Stimulated activated CD8-positive, alpha-beta memory T cell treated with anti-CD3 and anti-CD28 coated beads, Interleukin-12 subunit alpha, Interleukin-12 subunit beta, amount 100 ng/mL, for 1 hour (primary cell): ENCODE measurements at places on chromosomes 5 and 9.

DNA sequence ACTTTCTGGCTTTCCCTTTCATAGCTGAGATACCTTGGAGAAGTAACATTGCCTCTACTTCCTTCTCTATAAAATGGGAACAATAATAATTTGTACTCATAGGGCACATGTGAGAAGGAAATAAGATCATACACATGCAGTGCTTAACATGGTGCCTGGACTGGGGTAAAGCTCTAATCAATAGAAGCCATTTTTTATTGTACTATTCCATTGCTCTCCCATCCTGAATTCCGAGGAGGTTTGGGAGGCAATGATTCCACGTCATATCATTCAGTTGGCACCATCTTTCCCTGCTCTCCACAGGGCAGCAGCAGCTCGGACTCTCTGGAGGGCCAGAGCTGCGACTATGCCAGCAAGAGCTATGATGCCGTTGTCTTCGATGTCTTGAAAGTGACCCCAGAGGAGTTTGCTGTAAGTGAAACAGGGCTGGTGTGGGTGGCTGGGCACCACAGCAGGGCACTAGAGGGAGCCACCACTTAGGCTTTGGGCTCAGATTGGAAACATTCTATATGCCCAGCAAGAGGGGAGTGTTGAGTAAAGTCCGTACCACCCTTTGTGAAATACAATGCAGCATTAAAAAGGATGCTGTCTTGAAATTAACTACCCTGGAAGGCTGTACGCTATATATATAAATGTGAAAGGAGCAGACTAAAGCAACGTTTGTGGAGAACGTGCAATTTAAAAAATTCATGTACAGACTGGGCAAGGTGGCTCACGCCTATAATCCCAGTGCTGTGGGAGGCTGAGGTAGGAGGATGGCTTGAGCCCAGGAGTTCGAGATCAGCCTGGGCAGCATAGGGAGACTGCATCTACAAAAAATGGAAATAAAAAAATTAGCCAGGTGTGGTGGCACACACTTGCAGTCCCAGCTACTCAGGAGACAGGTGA lies 51.2 kb downstream of the RALGPS1 start:
- no peak for DNase-seq

GRCh38 chr5:25091921-25092320 lies 447.1 kb upstream of the CDH10 start:
- no peak for DNase-seq

DNA sequence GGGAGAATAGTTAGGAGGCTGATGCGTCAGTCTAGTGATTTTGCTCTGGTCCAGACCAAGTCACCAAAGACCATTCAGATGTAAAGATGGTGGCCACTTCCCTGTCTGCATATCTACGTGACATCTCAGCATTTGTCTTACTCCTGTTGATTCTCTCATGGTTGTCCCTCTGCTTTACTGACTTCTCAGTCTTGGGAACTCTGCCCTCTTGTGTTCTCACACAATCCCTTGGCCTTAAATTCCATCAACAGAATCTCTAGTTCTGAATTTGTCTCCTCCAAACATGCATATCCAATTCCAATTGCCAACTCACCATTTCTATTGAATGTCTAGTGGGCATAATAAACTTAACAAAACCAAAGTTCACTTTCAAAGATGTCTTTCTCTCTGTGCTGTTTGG lies 147.8 kb downstream of the SLC24A2 start:
- DNase-seq: no peak

- no peak for DNase-seq
Measured at GRCh38 chr9:14485366-14485765, 171.4 kb upstream of the NFIB start.

DNA sequence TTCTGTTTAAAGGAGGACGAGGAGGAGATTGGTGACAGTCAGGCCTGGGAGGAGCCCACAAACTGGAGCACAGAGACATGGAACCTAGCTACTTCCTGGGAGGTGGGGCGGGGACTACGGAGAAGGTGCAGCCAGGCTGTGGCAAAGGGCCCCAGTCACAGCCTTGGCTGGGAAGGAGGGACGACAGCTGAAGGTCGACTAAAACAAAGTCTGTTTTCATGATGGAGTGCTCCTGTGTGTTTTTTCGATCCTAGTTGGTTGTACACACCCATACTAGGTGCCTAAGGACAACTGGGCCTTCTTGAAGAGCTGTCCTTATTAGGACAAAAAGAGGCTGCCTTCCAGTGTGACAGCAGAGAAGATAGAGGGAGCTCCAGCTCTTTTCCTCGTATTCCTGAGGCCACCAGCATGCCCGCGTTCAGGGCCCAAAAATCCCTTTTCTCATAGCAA lies 2.9 kb downstream of the CCDC107 start:
- DNase-seq: no peak

DNA sequence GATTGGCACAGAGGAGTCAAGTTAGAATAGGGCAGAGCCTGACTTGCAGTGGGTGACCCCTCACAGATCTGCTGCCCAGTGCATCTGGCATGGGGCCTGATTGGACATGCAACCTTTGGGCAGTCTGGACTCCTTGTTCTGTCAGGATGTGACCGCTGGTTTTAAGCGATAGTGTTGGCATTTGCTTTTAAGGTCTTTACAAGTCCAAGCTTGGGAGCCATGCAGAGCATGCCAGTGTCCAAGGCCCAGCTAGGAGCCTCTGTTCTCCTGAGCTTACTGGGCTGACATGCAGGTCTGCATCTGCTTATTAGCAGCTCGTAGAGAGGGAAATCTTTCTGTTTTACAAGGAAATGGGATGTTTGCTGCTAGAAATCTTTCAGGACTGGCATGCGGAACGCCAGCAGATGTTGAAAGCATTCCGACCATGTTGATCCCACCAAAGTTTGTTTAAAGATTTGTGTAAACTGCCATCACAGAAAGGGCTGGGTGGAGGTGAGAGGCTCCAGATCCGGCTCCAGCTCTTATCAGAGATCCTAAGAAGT lies 27.5 kb downstream of the GADD45G start:
- no peak for DNase-seq

DNA sequence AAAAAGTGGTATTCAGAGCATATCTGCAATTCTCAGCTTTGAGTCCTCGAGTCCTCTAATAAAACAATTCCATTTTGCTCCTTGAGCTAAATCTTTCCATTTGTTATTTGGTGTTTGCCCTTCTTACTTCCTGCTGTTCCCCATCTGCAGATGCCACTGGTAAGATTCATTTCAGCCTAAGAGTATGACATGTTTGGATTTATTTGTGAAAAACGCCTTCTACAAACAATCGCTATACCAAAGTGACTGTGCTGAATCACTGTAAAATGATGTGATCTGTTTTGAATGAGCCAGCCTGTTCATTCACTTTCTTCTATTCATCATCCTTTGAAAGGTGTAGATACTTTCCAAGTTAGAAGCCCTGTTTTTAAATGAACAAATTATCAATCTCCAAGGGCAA lies 27.7 kb downstream of the KCTD16 start:
- DNase-seq: no peak

- no peak for DNase-seq
Measured at GRCh38 chr9:12796601-12797000, 21.8 kb downstream of the LURAP1L start.

DNA sequence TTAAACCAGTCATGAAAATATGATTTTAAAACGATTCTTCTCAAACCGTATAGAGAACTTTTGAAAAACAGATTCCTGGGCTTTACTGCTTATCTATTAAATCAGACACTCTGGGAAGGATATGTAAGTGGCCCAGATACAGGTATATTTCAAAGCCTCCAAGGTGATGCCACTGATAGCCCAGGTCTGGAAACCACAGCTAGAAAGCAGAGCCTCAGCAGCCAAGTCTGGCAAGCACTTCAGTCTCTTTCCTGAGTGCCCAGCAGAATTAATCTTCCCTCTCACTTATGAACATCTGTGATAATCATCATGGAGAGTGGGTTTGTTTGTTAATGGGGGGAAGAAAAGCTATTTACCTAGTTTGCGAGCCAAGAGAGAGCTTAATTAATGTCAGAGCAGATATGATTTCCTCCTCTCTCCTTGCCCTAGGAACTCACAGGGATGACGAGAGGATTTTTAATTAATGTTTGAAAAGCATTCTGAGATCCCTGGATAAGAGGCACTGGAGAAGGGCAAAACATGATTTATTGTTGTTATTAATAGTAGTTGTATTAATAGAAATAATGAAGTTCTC lies 368.4 kb downstream of the TLE1 start:
- no peak for DNase-seq

DNA sequence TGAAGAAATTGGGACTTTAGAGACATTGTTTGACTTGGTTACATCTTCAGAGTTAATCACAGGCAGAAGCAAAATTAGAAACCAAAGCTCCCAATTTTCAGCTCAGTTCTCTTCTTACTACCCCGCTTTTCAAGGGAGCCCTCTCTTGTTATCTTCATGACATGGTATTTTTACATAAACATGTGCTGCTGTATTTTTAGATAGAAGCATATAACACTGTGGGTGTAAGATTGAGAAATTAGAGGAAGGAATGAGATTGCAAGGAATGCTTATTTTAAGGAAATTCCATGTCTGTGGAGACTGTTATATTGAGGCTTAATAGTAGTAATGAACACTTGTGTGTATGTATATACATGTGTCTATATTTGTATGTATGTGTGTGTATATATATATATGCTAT lies 401.6 kb downstream of the TMEM232 start:
- no peak for DNase-seq

GRCh38 chr5:123279136-123279535 lies 144.1 kb downstream of the CEP120 start:
- no peak for DNase-seq

- no peak for DNase-seq
Measured at GRCh38 chr9:37916471-37917312, 12.8 kb upstream of the SLC25A51 start.

GRCh38 chr9:127642082-127642740 lies 30.1 kb downstream of the STXBP1 start:
- DNase-seq: no peak

DNA sequence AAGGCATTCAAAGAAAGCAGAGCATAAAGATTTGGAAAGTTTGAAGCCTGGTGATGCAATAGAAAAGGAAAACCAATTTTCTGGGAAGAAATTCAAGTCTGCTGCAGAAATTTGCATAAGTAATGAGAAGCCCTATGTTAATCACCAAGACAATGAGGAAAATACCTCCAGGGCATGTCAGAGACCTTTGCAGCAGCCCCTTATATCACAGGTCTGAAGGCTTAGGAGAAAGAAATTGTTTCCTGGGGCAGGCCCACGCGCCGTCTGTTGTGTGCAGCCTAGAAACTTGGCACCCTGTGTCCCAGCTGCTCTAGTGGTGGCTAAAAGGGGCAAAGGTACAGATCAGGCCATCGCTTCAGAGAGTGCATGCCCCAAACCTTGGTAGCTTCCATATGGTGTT lies 495.3 kb upstream of the CDH6 start:
- no peak for DNase-seq

DNA sequence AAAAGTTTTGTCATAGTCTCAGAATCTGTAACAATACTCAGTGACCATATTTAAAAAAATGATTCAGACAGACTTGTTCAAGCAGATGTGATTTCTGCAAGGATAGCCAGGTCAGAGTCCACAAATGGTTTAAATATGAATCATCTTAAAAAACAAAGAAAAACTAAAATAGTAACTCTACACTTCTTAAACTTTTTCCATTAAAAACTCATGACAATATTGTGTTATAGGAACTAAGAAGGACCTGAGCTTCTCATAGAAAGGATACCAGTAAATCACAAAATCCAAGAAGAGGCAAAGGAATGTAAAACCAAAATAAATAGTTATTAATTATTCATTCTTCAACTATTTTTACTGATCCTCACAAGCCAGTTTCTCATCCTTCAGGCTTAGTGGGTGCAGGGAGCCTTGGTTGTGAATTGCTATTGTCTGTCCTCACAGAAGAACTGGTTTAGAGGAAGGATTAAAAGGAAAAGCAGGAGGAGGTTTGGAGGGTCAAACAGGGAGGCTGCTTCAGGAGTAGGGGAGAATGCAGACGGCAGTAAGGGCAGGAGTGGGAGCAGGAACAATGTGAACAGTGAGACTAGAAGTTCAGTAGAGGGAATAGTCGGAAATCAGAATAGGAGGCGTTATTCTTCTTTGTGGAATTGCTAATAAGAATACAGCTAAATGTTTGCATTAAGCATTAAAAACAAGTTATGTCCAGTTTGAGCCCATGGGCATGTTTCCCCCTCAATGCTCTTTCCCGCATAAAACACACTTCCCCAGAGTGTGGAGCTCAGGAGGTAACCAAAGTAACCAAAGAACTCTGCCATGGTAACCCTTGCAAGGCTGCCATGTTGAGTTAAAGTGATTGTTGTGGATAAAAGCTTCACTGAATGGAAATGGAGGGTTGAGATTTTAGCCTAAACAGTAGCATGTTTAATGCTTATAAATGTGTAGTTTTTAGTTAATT lies 110.7 kb downstream of the CCDC192 start:
- DNase-seq: no peak

DNA sequence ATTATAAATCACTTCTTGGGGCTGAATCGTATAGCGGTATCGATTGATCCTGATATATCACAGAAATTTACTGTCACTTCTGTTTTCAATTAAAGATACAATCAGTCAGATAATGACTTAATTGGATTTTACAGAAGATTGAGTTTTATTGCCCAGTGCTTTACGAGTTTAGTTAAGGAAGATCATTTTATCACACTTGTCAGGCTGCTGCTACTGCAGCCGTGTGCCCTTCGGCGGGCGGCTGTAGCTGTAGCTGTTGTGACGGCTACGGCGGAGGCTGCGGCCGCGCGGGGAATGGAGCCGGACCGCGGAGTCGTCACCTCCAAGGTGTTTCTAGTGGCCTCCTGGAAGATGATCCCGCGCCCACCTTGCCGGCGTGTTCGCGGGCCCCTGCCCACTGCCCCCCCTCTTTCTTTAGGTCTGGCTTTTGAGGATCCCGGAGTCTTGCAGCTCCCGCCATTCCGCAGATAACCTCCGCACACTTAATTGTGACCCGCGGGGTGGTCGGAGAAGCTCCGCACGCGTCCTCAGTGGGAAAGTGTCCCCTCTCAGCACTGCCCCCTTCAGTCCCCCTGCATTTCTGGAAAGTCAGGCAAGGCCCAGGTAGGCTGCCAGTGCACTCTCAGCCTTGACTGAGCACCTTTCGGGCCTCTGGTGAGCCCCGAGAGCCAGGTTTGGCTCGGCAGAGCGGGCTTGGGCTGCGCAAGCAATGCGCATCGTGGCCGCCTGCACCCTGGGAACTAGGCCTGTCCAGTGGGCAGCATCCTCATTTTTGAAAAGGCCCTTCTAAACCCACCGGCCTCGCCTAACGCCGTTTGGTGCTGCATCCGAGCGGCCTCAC lies 6.9 kb upstream of the DMRT3 start:
- no peak for DNase-seq

DNA sequence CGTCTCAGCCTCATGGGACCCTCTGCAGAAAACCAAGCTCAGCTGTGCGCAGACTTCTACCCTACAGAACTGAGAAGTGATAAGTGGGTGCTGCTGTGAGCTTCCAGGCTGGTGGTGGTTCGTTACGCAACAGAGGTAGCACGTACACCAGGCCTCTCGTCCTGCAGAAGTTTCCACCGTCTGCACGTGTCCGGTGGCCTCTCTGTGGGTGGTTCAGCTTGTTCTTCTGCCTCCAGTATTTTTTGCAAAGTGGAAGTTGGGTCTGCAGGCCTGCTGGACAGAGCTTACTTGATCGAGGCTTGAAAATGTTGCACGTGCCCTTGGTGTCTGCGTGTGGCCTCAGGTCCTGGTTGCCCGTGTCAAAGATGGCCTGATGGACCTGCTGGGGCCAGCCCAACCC lies 27.5 kb downstream of the KCNT1 start:
- DNase-seq: no peak

GRCh38 chr9:34578241-34579103 lies 11.1 kb downstream of the CNTFR start:
- no peak for DNase-seq
